Uterus (tissue), 4 donors: ENCODE measurements at places on chromosomes 1 and 21. TPM values are rescaled to one million over a fixed set of nuclear protein-coding genes. Genes with fewer than 3 reads are reported as not detected.
A peak's percentile ranks its signal among the peaks of the same experiment; 100 is the strongest.

Gene ATAD3C
- 1.7 TPM for total RNA-seq

GRCh38 chr1:225885336-225885735, 3.2 kb upstream of the TMEM63A start:
- DNase-seq = no peak

GRCh38 chr21:31772674-31773555, 41.0 kb upstream of the SCAF4 start:
- no peak for DNase-seq

- DNase-seq = no peak
These were observed 21.4 kb upstream of the LRRC38 start for GRCh38 chr1:13535227-13535626.

- no peak for DNase-seq
These were observed 60.9 kb downstream of the TBX19 start for GRCh38 chr1:168341483-168341975.

Gene PLA2G2C
- total RNA-seq = not detected

Gene VANGL2
- 1.2 TPM for total RNA-seq

DNA sequence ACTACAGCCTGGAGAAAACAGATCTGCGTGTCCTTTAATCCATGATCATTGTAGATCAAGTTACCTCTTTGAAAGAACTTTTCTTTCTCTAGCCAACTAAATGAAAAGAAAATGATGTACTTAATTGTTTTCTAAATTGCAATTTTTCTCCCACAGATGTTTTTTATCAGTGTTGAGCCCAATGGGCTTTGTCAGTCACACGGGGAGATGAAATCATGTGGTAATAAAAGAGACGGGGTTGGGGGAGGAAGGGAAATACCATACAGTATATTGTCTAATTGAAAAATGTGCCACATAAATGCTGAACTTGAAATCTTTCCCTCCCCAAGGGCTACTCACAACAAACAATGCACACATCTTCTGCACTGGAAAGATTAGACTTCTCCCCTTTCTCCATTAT, 58.4 kb downstream of the NTMT2 start:
- DNase-seq = no peak

Gene ADAMTS5
- total RNA-seq = 64.1 TPM

Gene FLG2
- total RNA-seq = not detected

GRCh38 chr1:214506972-214507431, 44.4 kb downstream of the PTPN14 start:
- no peak for DNase-seq

Gene SFT2D2
- total RNA-seq = 39.7 TPM

GRCh38 chr1:147549526-147549925, 8.2 kb downstream of the BCL9 start:
- DNase-seq = no peak

Gene GBP2
- 18.4 TPM for total RNA-seq

DNA sequence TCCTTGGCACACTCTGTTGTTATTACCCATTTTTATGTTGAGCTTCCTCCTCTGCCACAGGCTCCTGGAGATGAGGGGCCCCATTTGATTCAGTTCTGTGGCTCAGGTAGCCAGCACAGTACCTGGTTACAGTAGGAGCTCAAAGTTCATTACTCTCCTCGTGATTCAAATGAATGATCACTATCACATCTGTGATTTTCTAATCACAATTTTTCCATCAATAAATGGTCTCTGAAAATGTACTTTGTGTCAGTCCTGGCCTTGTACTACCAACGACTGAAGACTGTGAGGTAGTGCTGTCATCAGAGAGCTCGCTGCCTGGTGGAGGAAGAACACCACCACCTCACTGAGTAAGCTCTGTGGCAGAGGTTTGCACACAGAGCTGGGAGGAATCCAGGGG, 106.8 kb upstream of the JUN start:
- no peak for DNase-seq

Gene TNFAIP8L2
- 2.0 TPM for total RNA-seq

- DNase-seq = no peak
These were observed 760 bp downstream of the PEX14 start for GRCh38 chr1:10475510-10475909.

Gene KNCN
- total RNA-seq = not detected

GRCh38 chr1:30650968-30651320, 72.4 kb downstream of the MATN1 start:
- peak; percentile 86 for DNase-seq

Gene CD247
- not detected for total RNA-seq

Gene COP1
- total RNA-seq = 53.4 TPM

DNA sequence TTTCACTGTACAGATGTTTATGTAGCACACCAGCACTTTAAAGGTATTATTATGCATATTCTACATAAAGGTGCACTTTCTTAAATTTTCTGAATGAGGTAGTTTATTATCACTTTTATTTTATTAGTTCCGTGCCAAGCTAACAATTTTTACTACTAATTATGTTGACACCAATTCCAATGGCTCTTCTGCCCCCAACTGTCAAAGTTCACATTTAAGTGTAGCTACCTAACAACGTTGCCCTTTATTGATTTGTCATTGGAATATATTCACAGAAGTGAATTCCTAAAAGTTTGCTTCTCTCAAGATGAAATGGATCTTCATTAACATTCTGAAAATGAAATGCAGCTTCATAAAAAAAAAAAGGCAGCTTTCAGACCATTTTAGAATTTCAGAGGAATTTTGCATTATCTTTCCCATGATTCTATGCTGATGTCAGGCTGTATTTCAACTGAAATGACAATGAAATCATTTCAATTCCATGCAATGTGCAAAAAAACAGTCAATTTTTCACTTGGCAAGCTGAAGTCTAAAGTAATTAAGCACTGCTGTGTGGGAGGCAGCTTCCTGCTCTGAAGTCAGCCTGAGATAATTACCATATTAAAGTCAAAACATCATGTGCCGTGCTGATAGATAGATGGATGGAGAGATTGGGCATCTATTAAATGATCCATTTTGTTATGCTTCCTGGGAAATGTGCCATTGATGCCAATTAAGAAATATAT, 229.2 kb downstream of the TTLL7 start:
- DNase-seq = no peak

Gene C1orf210
- total RNA-seq = not detected

- DNase-seq = no peak
These were observed 4.3 kb upstream of the NR1I3 start for GRCh38 chr1:161242313-161242712.

DNA sequence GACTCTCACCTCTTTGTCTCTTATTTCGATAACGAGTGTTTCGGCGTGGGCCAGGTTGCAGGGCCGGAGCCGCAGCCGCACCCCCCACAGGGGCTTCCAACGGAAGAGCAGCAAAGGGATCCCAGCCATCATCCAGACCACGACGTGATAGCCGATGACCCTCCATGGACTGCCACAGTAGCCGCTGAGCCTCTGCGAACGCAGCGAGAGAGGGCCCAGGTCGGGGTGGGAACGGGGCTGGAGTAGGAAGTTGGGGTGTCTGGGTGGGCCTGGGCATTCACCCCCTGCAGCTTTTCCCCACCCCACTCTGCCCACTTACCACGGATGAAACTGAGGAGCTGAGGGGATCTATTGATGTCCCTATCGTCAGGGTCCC, 6.4 kb downstream of the ATP13A2 start:
- no peak for DNase-seq

GRCh38 chr1:74545821-74546220, 33.4 kb upstream of the LRRC53 start:
- DNase-seq = no peak

Gene TNFSF4
- 1.1 TPM for total RNA-seq

DNA sequence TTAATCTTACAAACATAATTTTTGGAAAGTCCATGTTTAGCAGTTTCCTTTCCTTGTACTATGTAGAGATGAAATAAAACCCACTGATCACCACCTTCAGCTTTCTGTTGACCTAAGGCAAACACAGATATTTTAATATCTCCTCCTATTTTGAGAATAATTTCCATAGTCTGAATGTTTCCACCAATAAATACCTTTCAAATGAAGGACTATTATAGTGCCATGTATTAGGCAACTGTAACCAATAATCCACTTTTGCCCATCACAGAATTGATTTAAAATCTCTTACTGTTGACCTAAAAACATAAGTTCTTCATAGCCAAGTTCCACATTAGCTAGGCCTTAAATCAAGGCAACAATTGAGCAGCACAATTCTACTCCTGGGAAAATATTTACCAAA, 1.8 kb downstream of the CDC42BPA start:
- no peak for DNase-seq

DNA sequence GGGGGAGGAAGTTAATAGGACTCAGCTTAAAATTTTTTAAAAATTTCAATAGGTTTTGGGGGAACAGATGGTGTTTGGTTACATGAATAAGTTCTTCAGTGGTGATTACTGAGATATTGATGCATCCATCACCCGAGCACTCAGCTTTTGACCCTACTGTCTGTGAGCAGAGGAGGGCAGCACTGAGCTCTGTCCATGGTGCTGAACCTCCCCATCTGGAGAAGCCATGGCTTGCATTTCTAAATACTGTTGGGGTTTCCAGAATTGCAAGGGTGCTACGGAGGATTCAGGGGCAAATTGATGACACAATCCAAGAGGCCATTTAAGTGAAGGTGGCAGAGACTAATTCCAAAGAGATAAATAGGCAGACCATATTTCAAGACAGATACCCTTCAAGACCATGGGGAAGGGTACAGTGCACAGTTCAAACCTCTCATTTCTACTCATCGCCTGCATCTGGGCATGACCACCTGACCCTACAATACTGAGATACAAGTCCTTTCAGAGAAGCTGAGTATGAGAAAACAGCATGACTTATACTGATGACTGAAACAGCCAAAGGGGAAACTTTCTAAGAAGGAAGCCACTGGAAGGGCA, 17.2 kb downstream of the SYT2 start:
- DNase-seq = peak; percentile 47

DNA sequence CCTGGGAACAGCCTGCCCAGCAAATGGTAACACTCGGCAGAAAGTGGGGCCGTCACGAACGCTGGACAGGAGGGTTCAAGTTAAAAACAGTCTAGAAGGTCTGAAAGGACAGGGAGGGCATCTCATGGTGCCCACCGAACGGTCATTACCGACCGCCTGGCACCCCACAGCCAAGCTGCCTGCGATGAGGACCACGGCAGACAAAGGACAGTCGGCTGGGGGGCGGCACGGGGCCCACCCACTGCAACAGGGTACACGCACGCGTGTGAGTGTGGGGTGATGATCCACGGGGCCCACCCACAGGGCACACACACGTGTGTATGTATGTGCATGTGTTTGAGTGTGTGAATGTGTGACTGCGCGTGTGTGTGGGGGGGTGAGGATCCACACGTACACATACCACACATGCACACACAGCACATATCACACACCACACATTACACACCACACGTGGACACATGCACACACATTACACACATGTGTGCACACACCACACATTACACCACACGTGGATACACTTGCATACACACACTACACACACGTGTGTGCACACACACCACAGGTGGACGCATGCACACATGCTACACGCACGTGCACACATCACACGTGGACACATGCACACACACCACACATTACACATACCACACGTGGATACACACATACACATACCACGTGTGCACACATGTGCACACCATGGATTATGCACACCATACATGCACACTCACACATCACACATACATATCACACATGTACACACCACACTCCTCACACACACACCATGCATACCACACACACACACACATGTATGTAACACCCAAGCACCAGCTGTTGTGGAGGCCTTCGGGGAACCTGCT, 63.2 kb downstream of the SLC19A1 start:
- DNase-seq = no peak

GRCh38 chr1:23593042-23593521, 33.8 kb upstream of the ID3 start:
- DNase-seq = no peak

GRCh38 chr21:21002153-21002552, 3.9 kb downstream of the NCAM2 start:
- DNase-seq = no peak

DNA sequence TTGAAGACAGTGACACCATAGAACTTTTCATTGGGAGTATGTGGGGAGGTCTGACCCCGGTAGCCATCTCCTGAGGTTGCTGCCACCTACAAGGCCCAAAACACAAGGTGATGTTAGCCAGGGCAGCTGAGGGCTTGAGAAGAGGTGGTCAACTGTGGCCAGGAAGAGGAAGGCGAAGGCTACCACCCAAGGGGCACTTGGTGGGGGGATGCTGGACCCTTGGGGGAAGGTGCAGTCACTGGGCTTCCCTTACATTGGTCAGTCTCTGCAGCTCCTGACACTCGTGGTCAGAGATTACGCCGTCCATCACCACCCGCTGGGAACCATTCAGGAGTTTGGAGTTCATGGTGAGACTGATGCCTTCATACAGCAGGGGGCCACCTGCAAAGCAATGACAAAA, 12.2 kb upstream of the CLDN19 start:
- no peak for DNase-seq

Gene PTPRF
- 172 TPM for total RNA-seq

Gene S100A8
- 5.4 TPM for total RNA-seq

Gene ETS2
- total RNA-seq = 110 TPM

- no peak for DNase-seq
These were observed 56.1 kb downstream of the MIER1 start for GRCh38 chr1:66980745-66981367.
